ENCODE measurements at places on chromosomes 1 and 21.

DNA sequence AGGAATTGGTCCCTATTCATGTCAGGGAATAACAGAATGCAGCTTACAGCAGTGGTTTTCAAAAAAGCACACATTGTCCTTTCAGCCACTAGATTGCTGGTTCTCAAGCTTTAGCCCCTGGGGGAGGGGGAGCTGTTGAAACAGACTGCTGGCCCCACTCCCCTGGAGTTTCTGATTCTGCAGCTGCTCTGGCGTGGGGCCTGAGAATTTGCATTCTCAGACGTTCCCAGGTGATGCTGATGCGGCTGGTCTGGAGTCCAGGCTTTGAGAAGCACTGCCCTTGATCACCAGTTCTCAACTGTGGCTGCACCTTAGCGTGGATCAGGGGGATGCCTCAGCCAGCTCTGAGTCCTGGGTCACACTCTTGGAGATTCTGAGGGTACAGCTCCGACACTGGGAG lies 62.7 kb upstream of the LAPTM5 start:
- DNase-seq, result no peak

GRCh38 chr21:44727757-44728156 lies 16.4 kb upstream of the TSPEAR start:
- no peak for DNase-seq

DNA sequence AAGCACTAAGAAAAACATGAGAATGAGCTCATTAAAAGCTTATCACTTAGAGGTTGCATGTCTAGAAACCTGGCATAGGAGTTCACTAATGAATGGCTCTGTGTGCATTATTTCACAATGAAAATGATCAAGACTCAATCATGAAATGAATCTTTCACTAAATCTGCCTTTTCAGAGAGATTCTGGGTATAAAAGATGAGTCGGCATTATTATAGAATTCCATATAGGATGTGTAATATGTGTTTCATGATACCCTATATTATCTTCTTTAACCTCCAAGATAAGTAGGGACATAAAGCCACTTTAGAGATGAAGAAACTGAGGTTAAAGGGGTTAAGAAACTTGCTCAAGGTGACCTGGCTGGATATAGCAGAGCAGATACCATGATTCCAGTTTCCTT lies 368.1 kb downstream of the DUSP10 start:
- DNase-seq, result no peak

DNA sequence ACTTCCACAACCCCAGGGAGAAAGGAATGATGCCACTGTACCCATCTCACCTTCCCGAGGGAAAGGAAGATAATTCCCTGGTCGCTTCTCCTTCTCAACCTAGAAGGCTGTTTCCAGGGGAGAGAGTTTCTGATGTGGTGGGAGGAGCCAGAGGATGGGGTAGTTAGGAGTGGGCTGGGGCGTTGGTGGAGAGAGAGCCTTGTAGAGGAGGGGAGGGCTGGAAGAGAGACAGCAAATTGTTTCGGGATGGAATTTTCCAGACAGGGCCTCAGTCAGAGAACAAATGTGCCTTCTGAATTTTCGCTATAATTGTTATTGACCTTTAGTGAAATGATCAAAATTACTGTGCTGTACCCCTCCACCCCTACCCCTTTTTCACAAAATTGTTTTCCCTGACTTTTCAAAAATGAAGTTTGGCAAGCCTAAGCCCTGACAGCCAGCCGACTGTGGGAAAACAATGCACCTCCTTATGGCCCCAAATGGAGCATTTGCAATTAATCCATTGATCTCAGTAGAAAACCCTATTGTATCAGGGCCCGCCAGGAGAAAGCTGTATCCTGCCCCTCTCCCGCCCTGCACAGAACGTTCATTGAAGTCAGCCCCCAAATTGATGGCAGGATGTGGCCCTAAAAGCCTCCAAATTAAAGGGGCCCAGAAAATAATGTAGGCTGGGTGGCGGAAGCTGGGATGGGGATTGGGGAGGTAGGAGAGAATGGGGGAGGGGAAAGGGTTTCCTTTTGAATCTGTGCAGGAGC lies 69.1 kb upstream of the JUN start:
- no peak for DNase-seq

GRCh38 chr1:216666441-216666840 lies 56.8 kb downstream of the ESRRG start:
- no peak for DNase-seq

DNA sequence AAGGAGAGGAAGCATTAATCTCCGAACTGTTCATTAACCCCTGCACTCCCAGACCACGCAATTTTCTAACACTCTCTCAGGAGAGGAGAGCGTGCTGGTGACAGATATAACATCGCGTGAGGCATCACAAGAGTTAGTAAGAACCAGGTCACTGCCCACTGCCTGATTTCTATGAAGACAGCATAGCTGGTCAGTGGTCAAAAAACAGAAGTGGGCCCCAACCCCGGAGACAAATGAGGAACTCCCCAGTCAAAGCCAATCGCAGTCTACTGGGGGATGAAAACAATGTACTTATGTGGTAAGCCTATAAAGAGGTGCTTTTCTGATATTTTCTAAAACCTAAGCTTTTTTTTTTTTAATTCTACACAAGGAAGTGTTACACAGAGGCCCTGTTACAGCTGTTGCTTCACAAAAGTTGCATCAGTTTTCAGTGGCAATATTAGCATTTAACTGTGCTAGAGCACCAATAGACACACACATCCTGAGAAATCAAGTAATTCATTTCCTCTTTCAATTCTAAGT lies 231.8 kb upstream of the IRF2BP2 start:
- DNase-seq, result no peak

DNA sequence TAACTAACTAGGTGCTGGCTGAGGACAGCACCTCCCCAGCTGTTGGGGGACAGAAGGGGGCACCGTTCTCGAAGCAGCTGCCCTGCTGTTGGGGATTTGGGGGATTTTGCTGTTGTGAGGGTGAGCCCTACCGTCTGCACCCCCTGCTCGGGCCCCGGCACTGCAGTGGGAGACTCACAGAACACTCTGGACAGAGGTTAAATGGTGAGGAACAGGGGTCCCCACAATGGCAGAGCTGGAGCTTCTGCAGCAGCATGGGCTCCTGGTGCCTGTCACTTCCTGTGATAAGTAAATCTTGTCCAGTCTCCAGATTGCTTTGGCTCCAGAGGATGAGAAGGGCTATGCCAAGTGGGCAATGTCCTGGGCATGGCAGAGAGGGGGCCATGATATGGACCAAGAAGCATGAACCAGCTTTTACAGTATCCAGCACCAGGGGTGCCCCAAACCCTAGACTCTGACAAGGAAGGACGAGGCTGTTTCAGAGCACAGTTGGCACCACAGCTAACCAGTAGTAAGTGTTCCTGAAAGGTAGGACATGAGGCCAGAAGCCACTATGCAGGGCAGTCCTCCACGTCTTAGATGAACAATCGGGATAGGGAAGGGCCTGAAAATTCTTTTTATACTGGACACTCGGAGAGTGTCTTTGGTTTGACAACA lies 365.1 kb upstream of the VAMP3 start:
- DNase-seq, result no peak

DNA sequence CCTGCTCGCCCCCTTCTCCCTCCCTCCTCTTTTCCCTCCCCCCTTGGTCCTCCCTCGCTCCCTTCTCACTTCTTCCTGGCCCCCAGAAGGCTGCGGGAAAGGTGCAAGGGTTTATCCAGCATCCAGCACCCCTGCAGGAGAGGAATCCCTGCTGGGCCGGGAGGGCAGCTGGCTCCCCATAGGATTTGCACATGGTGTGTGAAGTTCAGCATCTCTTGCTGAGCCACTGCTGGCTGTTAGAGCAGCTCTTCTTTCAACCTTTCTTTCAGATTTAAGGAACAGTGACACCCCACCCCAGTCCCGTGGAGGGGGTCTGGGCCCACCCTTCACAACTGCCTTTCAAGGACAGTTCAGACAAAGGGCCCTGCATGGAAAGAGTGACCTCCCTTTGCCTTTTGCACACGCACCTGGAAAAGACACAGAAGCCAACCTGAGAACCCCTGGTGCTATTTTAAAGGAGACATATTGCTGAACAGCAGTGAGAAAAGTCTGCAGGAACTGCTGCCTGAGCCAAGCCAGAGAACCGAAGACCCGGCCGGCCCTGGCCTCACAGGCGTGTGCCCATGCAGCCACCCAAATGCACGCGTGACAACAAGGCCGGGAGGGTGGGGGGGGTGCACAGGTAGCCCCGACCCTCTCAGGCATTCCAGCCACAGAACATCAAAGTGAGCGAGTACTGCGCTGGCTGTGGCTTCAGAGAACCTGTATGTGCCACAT lies 66.6 kb downstream of the SLC37A1 start:
- DNase-seq, result peak; percentile 1

GRCh38 chr1:76419603-76420002 lies 345.1 kb downstream of the ST6GALNAC3 start:
- DNase-seq, result no peak

DNA sequence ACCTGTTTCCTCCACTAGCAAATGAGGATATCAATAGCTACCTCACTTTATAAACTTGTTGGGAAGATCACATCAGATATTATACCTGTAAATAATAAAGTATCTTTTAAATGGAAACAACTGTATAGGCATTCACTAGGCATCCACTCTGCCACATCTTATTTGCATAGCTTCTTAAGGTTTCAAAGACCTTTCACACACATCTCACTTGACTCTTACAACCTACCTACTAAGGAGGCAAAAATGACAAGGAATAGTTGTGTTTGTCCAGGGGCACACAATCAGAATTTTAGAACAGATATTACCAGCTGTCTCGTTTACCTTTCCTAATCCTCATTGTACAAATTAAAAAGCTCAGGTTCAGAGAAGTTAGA lies 51.5 kb downstream of the VANGL2 start:
- no peak for DNase-seq

GRCh38 chr21:37431243-37431642 lies 64.7 kb downstream of the DYRK1A start:
- DNase-seq, result no peak

DNA sequence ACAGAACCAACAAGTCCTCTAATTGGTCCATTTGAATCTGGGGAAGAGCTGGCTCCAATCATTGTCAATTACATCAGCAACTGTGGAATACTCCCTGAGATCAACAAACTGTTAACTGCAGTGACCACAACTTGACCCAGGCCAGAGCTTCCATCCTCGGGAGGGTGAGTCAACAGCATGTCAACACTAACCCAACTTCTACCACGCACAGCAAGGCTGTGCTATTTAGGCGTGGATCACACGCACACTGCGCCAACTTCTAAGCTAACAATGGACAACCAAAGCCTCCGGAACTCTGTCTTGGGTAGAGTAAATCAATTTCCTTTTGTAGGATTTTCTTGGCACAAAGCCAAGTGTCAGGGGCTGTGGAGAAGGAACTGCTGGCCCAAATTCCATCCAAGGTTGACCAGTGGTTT lies 30.4 kb downstream of the APP start:
- peak; percentile 44 for DNase-seq

All from transverse colon (tissue), 4 donors.